ENCODE measurements at places on chromosomes 5 and 9.
A peak's percentile ranks its signal among the peaks of the same experiment; 100 is the strongest.

- DNase-seq = no peak
Measured at GRCh38 chr5:95962785-95963184, 1.1 kb upstream of the ELL2 start.

GRCh38 chr5:40484495-40484894 lies 195.2 kb upstream of the PTGER4 start:
- DNase-seq = no peak

DNA sequence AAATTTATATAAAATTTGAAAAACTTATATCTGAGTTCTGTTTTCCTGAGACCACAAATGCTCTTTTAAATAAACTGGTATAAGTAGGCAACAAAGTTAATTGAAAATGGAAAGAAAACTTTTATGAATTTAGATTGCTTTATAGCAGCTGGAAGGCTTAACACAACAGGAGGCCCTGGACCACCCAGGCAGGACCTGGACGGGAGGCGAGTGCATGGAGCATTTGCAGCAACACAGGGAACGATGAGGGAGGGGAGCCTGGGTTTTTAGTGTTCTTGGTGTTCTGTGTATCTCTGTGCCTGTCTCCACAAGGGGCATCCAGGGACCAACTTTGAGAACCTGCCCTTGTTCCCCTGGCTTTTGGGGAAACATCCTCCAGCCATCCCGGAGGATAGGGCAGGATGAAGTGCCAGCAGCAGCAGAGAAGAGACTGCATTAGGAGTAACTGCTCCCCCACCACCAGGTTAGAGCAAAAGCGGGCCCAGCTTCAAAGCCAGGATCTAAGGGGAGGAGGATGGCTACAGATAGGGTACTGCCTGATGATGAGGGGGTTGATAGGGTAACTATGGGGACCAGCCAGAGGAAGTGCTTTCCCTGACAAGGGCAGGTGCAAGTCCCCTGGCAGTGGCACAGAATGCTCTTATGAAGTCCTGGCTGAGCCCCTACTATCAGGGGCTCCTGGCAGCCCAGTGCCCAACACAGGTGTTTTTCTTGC lies 6.7 kb upstream of the SPATA31E1 start:
- no peak for DNase-seq

DNA sequence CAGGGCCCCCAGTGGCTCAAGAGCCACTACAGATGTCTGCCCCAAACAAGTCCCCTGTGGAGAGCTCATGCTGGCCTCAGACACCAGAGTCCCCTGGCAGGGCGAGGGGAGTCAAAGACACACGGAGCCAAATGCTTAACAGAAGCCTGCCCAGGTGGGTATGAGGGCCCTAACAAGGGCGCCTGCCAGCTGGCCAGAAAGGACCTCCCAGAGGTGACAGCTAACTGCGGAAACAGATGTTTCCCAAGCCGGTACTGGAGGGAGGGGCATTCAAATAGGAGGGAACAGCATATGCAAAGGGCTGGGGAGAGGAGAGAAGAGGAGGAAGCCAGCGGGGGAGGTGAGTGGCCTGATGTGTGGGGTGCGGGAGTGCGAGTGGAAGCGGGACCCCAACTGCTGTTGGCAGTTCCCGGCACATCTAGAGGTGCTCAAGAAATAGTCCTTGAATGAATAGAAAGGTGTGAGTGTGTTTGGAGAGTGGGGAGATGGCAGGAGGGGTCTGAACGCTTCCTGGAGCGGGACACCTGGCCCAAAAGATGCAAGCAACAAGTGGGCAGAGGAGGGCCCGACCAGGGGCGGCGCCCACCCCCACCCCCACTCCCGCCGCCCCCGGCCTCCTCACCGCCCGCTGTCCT lies 824 bp downstream of the MXD3 start:
- DNase-seq = no peak

GRCh38 chr5:18048449-18048848 lies 414.2 kb downstream of the TAF11L14 start:
- DNase-seq = no peak

GRCh38 chr5:151432210-151432609 lies 15.2 kb upstream of the SLC36A1 start:
- no peak for DNase-seq

GRCh38 chr9:40925149-40925548 lies 203.3 kb downstream of the FOXD4L6 start:
- DNase-seq = no peak

- DNase-seq = no peak
Measured at GRCh38 chr5:115419846-115420585, 123.6 kb upstream of the CCDC112 start.

GRCh38 chr5:37842048-37842447 lies 2.2 kb upstream of the GDNF start:
- DNase-seq = no peak

- DNase-seq = no peak
Measured at GRCh38 chr5:90434116-90434714, 24.7 kb upstream of the CETN3 start.

DNA sequence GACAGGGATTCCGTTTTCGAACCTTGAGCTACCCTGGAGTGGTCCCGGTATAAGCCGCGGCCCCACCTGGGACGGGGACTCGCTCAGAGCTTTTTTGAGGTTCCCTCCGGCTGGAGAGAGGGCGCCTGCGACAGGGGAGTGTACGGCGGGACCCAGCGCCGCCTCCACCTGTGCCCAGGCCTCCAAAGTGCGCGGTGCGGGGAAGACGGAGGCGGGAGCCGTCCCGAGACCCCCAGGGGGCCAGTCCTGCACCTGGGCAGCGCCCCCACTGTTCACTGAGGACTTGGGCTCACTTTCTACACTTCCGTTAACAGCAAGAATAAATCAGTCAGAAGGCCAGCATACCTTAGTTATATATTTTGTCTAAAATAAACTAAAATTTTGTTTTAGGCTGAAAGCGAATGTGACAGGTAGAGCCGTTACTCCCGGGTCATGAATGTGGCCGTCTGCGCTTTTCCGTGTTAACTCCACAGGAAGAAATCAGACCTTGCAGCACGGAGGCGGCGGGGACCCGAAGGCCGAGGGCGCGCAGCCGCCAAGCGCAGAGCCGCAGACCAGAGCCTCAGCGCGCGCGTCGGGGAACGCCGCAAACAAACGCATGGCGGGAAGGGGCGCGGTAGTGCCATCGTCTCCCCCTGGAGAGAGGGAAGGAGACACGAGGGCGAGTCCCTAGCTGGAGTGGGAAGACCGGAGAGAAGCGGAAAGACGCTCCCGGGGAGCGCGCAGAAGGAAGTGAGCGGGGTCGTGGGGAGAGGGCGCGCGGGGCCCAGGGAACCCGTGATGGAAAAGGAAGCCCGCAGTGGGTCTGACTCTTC lies 14.1 kb downstream of the TRIM7 start:
- DNase-seq = peak; percentile 45

- DNase-seq = no peak
Measured at GRCh38 chr5:31496301-31496700, 35.6 kb downstream of the DROSHA start.

GRCh38 chr9:21070906-21071305 lies 6.8 kb downstream of the IFNB1 start:
- no peak for DNase-seq

GRCh38 chr5:172106511-172107356 lies 81.3 kb downstream of the STK10 start:
- peak; percentile 71 for DNase-seq

DNA sequence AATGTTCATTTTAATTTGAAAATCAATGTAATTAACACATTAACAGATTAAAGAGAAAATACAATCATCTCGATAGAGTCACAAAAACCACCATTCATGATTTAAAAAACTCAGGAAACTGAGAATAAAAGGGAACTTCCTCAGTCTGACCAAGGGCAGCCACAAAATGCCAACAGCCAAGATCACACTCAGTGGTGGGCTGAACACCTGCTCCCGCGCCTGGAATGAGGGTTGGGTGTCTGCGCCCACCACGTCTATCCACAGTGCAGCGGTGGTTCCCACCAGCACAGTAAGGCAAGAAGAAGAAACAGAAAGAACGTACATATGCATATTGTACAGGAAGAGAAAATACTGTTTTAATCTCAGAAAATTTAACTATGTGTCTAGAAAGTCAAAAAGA lies 11.7 kb upstream of the NSMF start:
- no peak for DNase-seq

DNA sequence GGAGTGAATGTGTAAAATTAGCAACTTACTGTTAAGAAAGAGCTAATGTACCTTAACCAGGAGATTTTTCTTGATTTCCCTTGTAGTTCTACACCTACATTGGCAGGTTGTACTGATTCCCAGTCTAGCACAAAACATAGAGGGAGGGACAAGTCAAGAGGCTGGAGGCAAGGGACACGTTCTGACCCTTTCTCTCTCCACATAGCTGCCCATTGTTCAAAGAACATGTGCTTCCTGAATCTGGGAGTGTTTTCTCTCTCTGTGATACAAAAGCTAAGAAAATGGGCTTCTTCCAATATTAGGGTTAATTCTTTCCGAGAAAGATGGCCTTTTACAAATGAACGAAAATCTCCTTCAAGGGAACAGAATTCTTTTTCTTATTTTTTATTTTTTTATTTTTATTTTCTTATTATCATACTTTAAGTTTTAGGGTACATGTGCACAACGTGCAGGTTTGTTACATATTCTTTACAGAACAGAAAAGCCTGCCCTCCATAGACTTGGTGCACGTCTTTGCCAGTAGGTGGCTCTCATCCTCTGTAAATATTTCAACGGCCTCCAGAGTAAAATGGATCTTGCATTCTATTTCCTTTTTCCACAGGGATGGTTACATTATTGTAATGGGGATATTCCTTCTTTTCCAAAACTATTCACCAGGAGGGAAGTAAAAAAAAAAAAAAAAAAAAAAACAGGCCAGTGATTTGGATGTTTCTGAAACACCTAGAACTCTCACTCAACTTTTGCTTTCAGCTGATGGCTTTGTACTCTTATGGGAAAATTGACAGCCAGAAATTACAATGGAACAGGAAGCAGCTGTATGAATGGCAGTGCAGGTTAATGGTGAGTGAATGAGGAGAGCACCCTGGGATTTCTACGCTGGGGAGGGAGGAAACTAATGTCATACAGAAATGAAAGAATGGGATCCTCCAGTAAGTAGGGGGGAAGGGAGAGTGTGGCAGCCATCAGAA lies 13.1 kb upstream of the IFNA5 start:
- DNase-seq = no peak

GRCh38 chr5:157269165-157269671 lies 3.3 kb downstream of the CYFIP2 start:
- no peak for DNase-seq

DNA sequence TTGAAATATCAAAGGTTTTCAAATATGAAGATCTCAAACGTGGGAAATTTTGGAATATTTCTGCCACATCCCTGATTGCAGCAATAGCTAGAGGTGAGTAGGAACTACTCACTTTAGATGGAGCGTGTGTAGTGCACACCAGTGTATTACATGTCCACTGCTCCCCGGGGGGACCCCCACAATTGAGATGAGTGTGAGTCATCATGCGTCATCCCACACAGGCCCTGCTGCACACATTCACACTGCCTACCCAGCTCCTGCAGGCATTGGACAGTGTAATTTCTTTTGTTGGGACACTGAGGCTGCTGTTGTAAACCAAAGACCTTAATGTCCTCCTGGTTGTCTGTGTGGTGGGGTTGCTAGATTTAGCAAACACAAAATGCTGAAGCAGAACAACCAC lies 280.0 kb downstream of the GAS1 start:
- no peak for DNase-seq

DNA sequence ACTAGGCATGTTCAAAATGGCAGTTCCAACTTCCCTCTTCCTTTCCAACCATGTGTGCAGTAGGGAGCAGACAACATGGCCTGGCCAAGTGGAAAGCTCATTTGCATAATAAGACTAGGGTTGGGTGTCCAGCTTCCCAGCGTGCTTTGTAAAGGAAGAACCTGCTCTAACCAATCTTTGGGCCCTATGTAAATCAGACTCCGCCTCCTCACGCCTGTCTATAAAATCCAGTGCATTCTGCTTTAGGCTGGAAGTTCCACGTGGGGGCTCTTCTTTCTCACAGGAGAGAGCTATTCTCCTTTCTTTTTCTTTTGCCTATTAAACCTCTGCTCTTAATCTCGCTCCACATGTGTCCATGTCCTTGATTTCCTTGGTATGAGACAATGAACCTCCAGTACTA lies 83.4 kb downstream of the GCNT1 start:
- DNase-seq = no peak

GRCh38 chr5:59328709-59329296 lies 564.7 kb downstream of the PDE4D start:
- DNase-seq = no peak

DNA sequence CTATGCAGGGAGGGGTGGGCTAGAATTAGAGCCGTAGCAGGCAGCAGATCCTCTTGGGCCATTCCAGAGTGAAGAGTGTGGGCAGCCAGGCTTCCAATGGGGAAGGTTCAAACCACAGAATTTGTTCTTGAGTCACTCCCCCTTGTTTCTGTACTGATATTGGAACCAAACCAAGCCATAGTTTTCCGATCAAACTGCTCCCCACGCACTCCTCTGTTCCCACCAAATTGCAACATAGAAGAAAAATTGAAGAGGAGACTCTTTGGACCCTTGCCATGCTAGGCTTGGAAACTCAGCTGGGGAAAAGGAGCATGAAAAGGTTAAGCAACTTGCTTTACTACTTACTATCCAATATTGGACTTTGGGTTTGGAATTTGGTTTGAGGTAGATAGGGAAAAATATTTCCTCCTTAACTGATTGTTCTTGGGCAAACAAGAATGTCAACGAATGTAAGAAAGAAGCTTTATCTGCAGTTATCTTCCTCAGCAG lies 165.8 kb upstream of the NR3C1 start:
- DNase-seq = no peak

GRCh38 chr5:76714751-76715485 lies 1.0 kb upstream of the F2R start:
- no peak for DNase-seq

DNA sequence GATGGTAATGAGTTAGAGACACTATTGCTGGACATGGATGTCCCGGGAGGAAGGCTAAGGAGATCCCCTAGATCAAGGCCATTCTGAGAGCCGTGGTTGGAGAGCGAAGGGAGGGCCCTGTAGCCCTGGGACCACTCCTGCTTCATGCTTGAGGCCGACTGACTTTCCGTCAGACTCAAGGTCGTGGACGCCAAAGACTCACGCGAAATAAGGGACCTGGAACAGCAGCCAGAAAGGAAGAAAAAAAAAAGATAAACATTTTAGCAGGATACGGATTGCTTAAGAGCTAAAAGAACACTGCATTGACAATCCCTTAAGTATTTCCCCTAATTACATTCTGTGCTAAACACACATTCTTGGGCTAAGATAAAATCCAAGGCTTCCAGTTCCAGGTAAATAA lies 181.2 kb downstream of the GLIS3 start:
- DNase-seq = no peak

DNA sequence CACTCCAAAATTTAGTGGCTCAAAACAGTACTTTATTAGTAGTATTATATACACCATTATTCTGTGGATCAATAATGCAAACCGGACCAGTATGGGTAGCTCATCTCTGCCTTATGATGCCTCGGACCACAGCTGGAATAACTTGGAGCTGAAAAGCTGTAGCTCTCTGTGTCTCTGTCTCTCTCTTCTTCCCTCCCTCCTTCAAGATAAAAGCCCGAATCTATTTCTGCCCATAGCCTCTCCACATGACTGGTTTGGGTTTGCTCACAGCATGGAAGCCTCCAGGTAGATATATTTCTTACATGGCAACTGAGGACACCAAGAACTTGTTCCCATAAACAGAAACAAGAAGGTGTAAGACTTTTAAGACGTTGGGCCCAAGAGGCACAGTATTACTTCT lies 147.5 kb upstream of the TBCA start:
- no peak for DNase-seq

- no peak for DNase-seq
Measured at GRCh38 chr9:128166169-128166568, 6.1 kb downstream of the BBLN start.
